ENCODE measurements at places on chromosomes 4 and X.

GRCh38 chr4:124060261-124060918 lies 652.1 kb downstream of the ANKRD50 start:
- no peak for DNase-seq

GRCh38 chr4:24024605-24025004 lies 134.8 kb upstream of the PPARGC1A start:
- no peak for DNase-seq

DNA sequence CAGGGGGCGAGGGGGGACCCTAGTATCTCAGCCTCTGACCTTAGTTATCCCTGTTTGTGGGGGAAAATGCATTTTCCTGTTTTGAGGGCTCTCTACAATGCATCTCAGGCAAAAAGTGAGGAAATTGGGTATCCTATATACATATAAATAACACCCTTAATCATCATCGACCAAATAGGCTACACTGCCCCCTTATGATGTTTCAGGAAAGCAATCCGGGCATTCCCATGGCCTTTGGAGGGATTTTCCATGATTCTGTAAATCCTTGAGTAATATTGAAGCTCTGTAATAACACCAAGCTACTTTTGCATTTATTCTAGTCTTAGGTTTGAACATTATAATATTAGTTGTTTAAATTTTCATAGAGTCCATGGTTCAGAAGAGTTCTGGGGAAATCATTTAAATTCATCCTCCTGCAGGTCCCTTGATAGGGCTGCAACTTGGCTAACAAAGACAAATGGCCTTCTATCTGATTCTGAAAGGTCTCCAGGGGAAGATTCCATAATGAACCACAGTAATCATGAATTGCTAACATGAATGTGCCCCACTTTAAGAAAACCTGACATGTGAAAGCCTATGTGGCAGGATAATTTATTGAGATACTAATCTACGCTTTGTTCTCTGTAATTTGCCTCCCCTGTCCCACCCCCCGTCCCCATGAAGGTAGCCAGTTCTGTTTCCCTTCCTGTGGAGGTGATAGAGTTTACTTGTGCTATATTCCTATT lies 91.5 kb upstream of the SCOC start:
- DNase-seq = no peak

GRCh38 chr4:17646693-17647092 lies 32.3 kb downstream of the MED28 start:
- DNase-seq = no peak

DNA sequence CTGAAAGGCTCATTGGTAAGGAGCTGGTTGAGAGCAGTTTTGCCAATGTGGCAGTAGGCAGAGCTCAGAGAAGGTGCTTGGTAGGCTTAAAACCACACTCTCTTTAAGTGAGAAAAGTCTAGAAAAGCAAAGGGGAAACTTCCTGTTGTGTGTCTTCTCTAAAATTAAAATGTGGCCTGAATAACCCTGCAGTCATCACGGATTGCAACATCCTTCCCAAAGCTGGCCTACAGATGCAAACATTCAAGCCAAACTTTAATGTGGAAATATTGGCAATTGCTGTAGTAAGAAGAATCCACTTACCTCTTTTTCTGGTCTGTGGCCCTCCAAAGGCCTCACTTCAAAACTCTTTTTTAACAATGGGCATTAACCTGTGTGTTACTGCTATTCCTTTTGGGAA lies 348.5 kb downstream of the OPHN1 start:
- DNase-seq = no peak

DNA sequence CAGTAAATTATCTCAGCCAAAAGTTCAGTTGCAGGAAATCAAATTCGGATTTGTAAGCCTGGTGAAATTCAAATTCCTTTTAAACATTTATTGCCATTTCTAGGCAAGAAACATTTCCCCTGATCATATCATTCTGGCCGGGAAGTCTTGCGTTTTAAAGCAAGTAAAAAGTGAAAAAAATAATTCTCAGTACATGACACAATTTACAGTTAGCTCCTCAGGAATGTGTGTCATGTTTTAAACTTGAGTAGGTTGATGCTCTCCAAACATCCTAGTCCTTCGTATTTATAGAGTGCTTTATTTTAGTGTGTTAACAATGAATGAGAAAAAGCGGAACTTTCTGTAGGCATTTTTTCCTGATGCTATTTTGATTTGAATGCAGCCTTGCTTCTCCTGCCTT lies 158.3 kb upstream of the SCML1 start:
- no peak for DNase-seq

Data from DMS153 (cell line).